ENCODE measurements at places on chromosomes 2 and 18.

DNA sequence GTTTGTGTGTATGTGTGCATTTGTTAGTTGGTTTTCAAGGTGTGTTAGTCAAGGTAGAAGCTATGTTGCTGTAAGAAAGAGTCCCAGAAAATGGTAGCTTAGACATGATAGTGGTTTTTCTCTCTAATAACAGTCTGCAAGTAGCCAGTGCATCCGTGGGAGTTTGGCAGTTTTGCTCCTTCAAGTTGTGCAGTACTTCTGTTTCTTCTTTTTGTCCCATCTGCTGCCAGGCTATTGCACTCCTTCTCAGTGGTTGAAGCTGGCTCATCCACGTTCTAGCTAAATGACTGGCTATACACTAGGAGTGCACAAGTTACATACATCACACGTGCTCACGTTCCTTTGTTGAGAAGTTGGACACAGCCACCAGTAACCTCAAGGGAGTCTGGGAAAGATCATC, 134.7 kb downstream of the ASXL3 start:
- DNase-seq: no peak

DNA sequence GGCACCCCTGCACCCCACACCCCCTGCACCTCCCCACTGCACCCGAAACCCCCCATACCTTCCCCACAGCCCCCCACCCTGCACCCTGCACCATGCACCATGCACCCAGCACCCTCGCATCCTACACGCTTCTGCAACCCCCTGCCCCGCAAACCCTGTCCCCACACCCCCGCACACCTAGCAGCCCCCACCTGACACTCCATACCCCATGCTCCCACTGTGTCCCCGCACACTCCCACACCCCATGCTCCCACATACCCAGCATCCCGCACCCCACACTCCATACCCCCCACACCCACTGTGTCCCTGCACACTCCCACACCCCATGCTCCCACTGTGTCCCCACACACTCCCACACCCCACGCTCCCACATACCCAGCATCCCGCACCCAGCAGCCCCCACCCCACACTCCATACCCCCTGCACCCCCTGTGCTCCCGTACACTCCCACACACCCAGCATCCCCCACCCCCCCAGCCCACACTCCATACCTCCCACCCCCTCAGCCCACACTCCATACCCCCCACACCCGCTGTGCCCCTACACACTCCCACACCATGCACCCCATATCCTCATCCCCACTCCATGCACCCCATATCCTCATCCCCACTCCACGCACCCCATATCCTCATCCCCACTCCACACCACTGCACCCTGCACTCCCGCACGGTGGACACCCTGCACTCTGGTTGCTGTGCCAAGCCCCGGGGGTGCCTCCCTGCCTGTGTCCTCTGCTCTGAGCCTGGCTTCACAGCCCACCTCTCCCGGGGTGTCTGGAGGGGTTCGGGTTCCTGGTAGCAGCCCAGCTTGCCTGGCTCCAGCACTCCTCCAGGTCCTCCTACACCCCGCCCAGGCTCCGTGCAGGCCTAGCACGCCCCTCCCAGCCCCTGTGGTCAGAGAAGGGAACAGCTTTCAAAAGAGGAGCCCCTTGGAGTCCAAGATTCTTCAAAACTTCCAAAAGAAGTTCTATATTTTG, 93.9 kb upstream of the CTDP1 start:
- DNase-seq: no peak

- no peak for DNase-seq
These were observed 66.2 kb upstream of the LCLAT1 start for GRCh38 chr2:30380824-30381223.

DNA sequence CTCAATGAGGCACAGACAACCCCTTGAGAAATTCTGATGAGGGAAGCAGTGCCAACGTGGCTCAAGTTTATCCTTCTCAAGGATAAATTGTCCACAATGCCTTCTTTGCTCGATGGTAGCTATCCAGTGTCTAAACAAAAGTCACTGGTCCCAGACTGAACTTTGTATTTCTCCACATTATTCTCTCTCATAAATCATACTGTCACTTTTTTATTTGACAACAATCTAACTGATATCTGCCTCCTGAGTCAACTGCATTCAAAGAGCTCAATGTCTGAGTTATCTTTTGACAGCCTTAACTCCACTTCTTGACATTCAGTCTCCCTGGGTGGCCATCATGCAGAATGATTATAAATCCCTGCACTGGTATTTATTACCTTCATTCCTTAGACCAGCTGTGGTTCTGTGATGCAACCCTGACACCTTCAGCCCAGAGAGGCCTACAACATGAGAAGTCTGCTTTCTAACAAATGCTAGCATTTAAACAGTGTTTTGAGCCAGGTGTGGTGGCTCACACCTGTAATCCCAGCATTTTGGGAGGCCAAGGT, 38.2 kb downstream of the IMMT start:
- no peak for DNase-seq

DNA sequence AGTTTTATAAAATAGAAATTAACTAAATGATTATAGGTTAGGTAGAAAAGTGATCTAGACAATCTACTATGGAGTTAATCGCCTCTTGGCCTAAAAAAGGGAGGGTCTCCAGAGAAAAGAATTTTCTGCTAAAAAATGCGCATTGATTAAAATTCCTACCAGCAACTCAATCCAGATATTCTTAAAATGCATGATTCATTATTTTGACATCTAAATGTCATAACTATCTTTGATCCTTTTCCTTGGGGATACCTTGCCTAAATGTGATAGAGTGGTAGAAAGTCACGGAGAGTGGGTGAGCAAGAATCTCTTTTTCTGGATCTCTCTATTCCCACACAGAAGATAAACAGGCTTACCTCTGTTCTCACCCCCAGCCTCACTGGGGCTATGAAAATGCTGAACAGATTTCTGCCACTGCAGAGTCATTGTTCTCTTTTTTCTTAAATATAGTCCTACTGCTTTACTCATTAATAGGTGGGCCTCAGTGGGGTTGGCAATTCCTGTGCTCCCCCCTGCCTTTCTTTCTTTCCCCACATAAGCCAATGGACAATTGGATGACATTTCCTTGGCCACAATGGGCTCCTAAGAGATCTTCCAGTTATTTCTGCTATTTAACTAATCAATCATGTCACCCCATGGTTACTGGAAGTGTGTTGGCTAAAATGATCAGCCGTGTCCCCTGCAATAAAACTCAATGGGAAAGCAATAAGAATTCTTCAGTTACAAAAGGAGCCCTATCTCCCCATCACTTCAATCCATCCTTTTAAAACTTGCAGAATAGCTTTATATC, 5.8 kb upstream of the ASXL3 start:
- no peak for DNase-seq

GRCh38 chr2:100818606-100819369, 1.2 kb upstream of the NPAS2 start:
- DNase-seq: no peak

DNA sequence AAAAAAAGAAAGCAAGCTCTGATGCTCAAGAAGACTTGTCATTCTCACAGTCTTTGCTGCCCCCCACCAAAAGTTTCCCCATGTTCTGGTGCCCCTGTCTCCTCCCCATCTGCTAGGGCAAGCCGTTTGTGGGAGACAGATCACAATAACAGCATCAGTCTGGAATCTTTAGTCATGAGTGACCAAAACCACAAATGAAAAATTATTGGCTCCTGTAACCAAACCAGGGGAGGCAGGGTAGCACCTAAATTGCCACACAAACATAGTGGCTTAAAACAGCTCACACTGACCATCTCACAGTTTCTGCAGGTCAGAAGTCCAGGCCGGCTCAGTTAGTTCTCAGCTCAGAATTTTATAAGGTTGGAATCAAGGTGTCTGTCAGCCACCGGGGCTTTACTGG, 9.1 kb upstream of the B3GNT7 start:
- no peak for DNase-seq

DNA sequence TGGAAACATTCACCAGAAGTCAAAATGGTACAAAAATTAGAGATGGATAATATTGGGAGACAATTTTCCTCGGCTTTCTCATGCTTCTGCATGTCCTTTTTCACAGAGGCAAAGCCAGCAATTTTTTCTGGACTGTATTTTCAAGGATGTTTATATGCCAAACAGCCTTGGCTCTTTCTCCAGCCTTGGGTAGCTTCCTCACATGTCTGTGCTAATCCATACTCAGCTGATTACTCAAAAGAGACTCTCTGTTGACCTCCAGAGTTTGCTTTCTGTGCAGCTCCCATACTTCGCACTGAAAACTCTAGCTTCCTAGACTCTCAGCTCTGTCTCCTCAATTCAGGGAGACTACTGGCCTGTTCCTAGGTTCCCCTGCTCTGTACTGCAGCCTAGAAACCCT, 10.6 kb downstream of the C18orf63 start:
- DNase-seq: no peak

- no peak for DNase-seq
These were observed 277.1 kb downstream of the SOX11 start for GRCh38 chr2:5969303-5969702.

DNA sequence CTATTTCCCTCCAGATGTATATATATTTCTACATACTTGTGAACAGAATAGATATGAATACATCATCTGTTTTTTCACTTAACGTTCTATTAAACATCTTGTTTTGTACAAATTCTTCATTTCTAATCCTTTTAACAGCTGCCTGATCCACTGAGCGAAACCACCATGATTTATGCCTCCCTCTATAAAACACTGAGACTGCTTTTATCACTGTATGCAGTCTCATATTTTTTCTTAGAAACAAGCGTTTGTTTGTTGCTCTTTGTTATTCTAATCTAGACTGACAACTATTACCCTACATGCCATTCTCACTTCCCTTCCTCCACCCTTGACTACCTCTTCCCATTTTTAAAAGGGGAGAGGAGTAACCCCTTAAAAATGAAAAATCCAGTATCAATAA, 88.2 kb downstream of the DTNB start:
- DNase-seq: no peak

DNA sequence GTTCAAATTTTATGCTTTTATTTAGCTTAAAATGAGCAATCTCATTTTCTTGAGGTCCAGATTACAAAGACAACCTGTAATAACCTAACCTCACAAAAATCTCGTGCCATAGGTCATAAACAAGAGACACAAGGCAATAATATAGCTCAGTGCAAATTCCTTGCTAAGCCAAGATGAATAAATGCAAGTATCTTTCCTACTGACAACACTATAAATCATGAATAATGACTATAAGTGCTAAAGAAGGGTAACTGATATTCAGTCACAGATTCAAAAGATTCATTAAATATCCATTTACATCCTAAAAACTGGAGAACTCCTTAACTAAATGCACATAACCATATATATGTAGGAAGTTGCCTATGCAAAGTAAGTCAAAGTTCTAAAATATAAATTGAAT, 1641.6 kb downstream of the LRP1B start:
- no peak for DNase-seq

- DNase-seq: no peak
These were observed 188.8 kb downstream of the CAMKMT start for GRCh38 chr2:44550561-44550960.

DNA sequence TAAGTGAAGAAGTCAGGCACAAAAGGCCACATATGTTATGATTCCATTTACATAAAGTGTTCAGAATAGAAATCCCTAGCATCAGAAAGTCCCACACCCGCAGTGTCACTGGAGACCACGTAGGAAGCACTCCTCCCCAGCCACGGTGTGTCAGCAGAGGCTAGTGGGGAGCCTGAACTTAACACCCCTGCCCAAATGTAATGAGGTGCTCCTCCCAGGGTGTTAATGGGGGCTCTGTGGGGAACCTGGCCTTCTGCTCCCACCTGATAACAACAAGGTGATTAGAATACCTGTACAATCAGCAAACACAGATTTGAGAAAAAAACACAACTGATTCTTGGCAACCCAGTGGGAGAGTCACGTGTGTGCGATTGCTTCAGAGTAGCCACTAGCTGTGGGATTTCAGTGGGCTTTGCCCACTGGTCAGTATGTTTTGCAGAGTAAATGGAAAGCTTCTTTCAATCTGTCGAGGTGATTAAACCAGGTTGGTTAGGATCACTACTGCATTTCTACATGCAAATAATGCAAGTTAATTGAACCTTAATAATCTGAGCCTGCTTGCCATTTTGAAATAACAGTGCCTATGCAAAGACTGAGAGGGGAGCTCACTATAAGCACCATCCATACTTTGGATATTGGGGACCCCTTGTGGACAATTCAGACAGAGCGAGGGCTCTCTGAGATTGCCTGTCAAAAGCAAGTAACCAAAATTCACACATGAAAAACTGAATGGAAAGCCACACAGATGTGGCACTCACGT, 20.6 kb upstream of the ATRAID start:
- no peak for DNase-seq

- no peak for DNase-seq
These were observed 16.6 kb upstream of the PCBP1 start for GRCh38 chr2:70070542-70071268.

- no peak for DNase-seq
These were observed 240.9 kb downstream of the STK39 start for GRCh38 chr2:168006498-168006897.
